GM13976 (cell line): ENCODE measurements at places on chromosomes 3 and 15.
A peak's percentile ranks its signal among the peaks of the same experiment; 100 is the strongest.

- no peak for DNase-seq
Observed at GRCh38 chr3:122620399-122620798, 42.9 kb downstream of the PARP15 start.

- no peak for DNase-seq
Observed at GRCh38 chr3:152258448-152259393, 10.0 kb upstream of the MBNL1 start.

- DNase-seq: no peak
Observed at GRCh38 chr3:129820587-129820986, 72.9 kb downstream of the TMCC1 start.

- no peak for DNase-seq
Observed at GRCh38 chr3:59432665-59433064, 382.8 kb upstream of the CFAP20DC start.

DNA sequence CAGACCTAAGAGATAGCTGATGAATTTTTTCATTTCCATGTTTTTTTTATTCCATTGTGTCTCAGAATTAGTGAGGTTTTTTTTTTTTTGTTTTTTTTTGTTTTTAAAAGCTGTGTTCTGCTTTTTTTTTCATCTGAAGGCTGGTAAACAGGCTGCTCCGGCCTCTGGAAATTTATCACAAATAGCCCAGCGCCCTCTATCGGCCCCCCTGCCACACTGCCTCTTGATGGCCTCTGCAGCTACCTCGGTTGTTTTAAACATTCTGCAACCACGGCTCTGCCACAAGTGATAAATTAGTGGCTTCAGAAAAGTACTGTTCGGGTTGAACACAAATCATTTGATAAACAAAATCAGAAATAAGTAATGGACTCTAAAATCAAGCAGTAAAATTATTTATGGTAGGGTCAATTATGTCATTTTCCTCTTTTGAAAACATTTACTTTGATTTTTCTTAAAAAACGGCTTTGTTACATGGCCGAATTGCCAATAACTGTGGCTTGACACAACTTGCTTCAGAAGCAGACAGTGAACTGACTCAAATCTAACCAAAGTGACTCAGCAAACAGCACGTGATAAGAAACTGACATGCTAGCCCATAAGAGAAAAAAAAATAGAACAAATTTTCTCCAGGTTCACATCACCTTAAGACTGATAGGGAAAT, 87.8 kb downstream of the RSL24D1 start:
- peak; percentile 49 for DNase-seq
